ENCODE measurements at places on chromosomes 13 and 19.
A peak's percentile ranks its signal among the peaks of the same experiment; 100 is the strongest.

DNA sequence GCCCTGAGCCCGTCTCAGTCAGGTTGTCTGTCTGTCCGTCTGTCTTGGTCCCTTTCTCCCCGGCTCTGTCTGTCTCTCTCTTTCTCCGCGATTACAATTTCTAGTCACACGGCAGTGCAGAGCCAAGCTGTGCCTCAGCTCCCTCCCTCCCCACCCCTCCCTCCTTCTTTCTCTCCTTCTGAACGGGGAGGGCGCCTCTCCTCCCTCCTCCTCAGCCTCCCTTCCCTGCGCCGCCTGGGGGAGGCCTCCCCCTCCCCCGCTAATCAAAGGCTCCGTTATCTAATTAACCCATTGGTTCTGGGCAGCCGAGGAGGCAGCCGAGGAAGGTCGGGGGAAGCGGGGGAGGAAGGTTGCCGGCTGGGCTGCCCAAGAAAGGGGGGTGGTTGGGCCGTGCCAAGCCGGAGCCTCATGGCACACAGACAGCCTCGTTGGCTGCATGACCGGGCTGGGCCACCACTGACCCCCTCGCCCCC lies 16.5 kb downstream of the LRRC4B start:
- no peak for DNase-seq

GRCh38 chr19:5057860-5058259 lies 88.9 kb downstream of the KDM4B start:
- peak; percentile 3 for DNase-seq

DNA sequence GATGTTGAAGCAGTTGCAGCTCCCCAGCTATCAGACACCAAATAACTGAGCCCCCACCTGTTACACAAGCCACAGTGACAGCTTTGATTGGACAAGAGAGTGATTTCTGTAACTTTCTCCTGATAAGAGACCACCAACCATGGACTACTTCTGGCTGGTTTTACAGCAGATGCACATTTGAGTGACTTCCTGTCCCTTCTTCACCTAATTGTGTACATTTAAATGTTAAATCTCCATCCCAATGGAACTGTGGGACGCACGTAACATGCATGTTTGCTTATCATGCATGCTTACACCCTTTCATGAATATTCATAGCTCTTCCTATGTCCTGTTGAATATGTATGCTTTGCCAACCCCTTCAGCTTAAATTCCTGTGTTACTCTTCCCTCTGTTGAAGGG lies 6.0 kb upstream of the TNFSF11 start:
- DNase-seq: no peak

GRCh38 chr13:89737051-89737450 lies 1610.4 kb upstream of the MIR17HG start:
- no peak for DNase-seq

- DNase-seq: no peak
These were observed 31.6 kb downstream of the LACC1 start for GRCh38 chr13:43911278-43911677.

- no peak for DNase-seq
These were observed 102.8 kb downstream of the TEX29 start for GRCh38 chr13:111423168-111423785.

- DNase-seq: peak; percentile 44
These were observed at the start of gene MIDN for GRCh38 chr19:1248139-1248785. Gene MIDN (plus strand): TSS chr19:1248583. CDS start chr19:1250297, 1,714 bp downstream.

- DNase-seq: no peak
These were observed 126.2 kb upstream of the FNDC3A start for GRCh38 chr13:48849515-48849914.

- DNase-seq: peak; percentile 50
These were observed 31.1 kb downstream of the RB1 start for GRCh38 chr13:48334534-48335127.

DNA sequence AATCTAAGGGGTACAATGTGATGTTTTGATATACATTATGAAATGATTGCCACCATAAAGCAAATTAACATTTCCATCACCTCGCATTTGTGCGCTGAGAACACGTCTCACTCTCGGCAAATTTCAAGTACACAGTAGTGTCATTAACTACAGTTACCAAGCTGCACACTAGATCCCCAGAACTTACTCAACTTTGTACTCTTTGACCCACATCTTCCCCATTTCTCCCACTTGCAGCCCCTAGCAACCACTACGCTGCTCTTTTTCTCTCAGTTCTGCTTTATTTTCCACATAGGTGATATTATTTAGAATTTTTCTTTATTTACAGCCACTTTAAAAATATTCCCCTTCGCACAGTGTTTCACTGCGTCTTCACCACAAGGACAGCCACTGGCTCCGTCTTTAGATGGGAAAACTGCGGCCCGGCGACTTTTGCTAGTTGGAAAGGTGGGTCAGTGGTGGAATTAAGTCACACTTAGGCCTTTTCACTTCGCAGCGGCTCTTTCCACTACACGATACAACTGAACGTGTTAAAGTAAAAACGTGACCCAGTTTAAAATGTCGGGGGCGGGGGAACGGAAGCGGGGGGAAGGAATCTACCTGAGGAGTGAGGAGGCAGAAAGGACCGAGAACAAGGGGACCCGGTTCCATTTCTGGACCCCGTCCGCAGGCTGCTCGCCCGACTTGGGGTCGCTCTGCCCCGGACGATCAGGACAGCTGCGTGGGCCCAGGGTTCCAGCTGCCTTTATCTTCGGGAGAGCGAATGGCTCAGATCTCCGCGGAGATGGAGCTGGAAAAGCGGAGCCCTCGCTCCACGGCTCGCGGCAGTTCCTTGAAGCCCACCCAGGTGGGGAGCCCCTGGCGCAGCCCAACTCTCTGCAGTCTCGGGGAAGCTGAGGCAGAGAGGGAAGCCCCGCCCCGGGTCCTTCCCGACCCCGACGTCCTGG lies 486.1 kb downstream of the UQCRFS1 start:
- no peak for DNase-seq

All from NCI-H1105 treated with DMSO at 0.1 percent for 48 hours (cell line).